Activated T-cell treated with anti-CD3 and anti-CD28 coated beads for 48 hours (primary cell): ENCODE measurements at places on chromosomes 1 and 21.
A peak's percentile ranks its signal among the peaks of the same experiment; 100 is the strongest.

DNA sequence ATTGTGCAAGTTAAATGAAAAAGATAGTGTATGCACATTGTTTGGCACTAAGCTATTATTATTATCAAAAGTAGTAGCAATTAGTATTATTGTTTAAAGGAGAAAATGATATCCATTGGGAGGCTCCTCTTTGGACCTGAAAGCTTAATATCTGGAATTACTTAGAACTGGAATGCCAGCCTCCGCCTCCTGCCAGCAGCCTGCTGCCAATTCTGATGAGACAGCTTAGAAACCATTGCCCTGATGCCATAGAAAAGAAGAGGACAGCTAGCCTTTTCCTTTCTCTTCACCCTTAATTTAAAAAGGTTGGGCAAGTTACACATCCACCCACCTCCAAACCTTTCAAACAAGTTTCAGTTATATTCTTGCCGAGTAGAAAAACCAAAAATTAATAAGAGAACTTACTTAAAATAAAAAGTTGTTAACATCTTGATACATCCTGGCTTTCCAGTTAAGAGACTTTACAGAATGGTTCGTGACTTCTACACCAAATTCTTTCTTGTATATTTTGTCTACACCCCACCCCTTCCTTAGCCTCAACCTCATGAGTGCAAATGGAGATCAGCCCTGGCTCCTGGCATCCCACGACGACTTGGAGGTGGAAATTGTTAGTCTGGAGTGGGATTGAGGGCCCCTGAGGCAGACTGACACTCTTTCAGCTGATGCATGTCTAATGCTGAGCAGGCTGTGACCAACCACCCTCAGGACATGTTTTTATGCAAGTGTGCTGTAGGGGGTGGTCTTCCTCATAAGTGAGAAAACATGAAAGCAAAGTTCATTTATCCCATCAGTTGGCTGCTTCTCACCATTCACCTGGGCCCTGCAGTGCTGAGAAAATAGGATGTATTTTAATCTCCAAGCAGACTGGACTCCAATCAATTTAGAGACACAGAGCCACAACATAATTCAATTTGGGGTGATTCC lies 120.6 kb downstream of the KCNJ15 start:
- no peak for DNase-seq

GRCh38 chr1:176854758-176855745 lies 309.5 kb downstream of the ASTN1 start:
- DNase-seq, result no peak

DNA sequence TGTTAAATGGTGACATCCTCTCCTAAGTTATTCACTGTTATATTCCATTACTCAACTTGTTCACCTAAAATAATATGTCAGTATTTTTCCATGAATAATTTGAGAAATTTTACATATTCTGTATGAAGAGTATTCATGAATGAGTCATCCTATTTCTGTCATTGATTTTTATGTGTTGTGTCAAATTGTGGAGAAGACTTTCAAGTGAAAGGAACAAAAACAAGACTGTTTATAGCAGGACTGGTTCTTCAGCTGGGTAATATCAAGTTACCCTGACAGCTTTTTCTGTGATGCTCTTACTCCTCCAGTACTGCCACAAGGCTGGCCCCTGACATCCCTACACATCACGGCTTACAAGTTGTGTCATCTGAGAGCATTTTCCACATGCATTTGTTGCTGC lies 847.7 kb downstream of the NCAM2 start:
- DNase-seq, result no peak

GRCh38 chr1:7953850-7954609 lies 7.5 kb upstream of the PARK7 start:
- DNase-seq, result peak; percentile 87

- no peak for DNase-seq
These were observed 57.7 kb downstream of the RGSL1 start for GRCh38 chr1:182507685-182508084.

GRCh38 chr21:26124421-26124833 lies 46.1 kb downstream of the APP start:
- no peak for DNase-seq

GRCh38 chr1:14880456-14881316 lies 272.9 kb upstream of the TMEM51 start:
- no peak for DNase-seq

- DNase-seq, result no peak
These were observed 402.2 kb downstream of the SMYD3 start for GRCh38 chr1:246104927-246105326.

DNA sequence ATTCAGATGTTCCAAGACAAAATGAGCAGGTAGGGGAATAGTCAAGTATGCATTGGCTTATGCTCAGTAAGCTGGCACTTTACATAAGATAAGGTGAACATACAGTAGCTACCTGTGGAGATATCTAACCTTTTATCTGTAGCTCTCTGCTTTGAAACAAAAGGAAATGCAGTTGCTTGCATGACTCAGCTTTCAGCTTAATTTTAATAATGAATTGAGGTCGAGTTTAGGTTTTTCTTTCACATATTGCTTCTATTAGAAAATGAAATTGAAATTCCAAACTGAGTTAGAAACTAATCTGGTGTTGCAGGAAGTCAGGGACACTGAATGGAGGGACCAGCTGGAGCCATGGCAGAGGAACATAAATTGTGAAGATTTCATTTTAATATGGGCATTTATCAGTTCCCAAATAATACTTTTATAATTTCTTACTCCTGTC lies 8.3 kb downstream of the FRRS1 start:
- DNase-seq, result no peak
